Stimulated activated CD4-positive, alpha-beta T cell treated with anti-CD3 and anti-CD28 coated beads, Interleukin-12 subunit alpha, Interleukin-12 subunit beta, amount 100 ng/mL, for 48 hours (primary cell): ENCODE measurements at places on chromosomes 11 and 22.

DNA sequence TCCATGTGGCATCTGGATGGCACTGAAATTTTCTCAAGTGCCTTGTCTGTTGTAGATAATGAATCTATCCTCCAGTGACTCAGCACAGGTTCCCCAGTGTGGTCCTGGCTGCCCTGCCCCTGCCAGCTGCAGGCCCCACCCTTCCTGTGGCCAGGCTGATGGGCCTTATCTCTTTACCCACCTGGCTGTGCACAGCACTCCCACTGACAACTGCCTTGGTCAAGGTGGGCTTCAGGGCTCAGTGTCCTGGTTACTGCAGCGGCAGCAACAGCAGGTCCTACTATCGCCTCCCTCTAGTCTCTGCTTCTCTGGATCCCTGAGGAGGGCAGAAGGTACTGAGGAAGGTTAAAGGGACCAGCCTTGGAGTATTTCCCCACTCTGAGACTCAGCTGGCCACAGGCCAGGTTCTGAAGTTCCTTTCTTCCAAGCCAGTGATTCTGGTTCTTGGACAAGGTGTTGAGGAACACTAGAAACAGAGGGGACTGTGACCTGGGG is 3.1 kb downstream of the HMBS start:
- DNase-seq = no peak

DNA sequence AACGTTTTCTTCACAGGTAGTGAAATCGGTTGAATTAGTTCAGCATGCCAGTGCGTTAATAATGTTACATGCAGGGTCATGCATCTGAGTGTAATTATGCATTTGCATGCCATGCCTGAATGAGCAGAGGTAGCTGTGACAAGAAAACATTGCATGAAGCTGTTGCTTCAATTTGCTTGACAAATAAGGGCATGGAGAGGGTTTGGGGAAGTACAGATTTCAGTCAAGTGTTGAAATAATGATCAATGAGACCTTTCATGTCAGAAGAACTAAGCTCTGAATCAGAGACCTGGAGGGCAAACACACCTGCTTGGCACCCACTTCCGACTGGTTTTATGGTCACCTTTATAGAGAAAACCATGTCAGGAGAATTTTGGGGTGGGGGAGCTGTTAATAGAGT is 221.4 kb downstream of the DBX1 start:
- no peak for DNase-seq

GRCh38 chr11:31560842-31561476 is 51.4 kb downstream of the ELP4 start:
- DNase-seq = no peak

GRCh38 chr11:124167826-124168231 is 15.3 kb upstream of the OR10D3 start:
- DNase-seq = no peak

- no peak for DNase-seq
These were observed 1.2 kb downstream of the ACRV1 start for GRCh38 chr11:125679397-125679796.

GRCh38 chr11:12687740-12688139 is 13.5 kb downstream of the TEAD1 start:
- no peak for DNase-seq

GRCh38 chr11:11563200-11563975 is 58.4 kb downstream of the GALNT18 start:
- no peak for DNase-seq

GRCh38 chr11:134701564-134702165 is 289.6 kb upstream of the B3GAT1 start:
- no peak for DNase-seq

DNA sequence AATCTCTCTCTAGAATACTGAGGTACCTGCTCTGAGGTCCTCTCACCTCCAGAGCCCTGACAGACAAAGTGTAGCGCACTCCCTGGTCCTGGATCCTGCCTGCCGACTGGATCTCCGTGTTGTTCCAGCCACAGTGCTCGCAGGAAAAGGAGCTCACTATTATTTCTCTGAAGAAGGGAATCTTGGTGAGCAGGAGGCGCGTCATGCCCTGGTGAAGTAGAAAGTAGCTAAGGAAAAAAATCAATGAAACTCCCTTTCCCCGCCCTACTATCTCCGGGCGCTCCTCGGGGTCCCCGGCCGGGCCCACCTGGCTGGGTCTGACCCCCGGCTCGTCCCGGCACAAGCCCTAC is 412 bp downstream of the ZPR1 start:
- no peak for DNase-seq

DNA sequence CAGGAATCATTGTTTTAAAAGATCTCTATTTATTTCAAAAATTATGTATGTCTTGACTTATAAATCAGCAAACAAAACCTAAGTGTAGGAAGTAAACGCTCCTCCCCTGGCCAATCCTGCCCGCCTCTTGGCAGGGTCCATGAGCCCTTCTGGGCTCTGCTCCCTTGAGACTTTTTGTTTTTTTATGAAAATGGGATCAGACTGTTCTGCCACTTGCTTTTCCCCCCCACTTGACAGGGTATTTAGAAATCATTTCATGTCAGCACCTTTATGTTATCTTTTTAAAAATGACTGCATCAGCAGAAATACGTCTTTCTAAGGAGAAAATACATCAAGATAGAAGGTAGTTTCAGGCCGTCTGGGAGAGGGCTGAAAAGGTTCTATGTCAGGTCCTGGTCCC is 35.6 kb downstream of the FBLN1 start:
- DNase-seq = no peak

GRCh38 chr22:42016111-42016510 is 17.5 kb downstream of the WBP2NL start:
- no peak for DNase-seq

GRCh38 chr11:121661880-121662486 is 209.2 kb upstream of the SORL1-AS1 start:
- DNase-seq = no peak

GRCh38 chr11:19625438-19625837 is 87.2 kb upstream of the NAV2 start:
- DNase-seq = no peak

GRCh38 chr11:130918081-130918480 is 1.8 kb upstream of the SNX19 start:
- no peak for DNase-seq

DNA sequence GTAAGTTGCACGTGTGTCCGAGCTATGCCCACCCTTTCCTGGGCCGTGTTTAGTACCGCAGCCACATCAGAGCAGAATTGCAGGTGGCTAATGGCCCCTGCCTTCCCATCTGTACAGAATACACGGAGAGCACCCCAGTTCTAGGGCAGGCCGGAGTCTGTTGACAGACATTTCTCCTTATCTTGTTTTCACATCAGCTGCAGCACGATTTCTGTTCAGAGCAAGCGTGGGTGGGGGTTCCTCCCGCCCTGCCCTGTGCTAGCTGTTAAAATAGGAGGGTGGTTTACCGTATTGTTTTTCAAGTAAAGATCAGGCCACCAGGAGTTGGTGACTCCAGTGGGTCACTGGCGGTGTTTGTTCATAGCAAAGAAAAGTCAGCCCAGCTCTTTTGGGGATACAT is 41.1 kb downstream of the UBASH3B start:
- peak; percentile 65 for DNase-seq

GRCh38 chr11:36187622-36188021 is 101.6 kb downstream of the COMMD9 start:
- no peak for DNase-seq

GRCh38 chr11:109658190-109658589 is 236.2 kb downstream of the C11orf87 start:
- no peak for DNase-seq

DNA sequence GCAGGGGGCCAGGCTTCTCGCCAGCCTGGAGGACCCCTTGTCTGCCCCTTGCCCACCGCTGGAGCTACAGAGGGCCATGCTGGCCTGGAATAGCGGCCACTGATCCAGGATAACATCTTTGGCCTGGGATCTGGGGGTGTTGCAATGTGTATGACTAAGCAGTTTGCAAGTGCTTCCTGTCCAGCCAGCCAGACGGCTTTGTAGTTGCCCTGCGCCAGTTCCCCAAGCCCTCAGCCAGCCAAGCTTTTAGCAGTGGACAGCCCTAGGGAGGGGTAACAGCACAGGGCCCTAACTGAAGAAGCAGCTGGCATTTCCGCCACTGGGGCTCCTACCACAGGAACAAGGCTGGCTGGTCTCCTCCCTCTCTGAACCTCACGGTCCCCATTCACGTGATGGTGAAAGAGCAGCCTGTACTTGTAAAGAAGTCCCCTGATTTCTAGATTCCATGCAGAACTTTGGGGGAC is 32.1 kb downstream of the UQCR10 start:
- no peak for DNase-seq

DNA sequence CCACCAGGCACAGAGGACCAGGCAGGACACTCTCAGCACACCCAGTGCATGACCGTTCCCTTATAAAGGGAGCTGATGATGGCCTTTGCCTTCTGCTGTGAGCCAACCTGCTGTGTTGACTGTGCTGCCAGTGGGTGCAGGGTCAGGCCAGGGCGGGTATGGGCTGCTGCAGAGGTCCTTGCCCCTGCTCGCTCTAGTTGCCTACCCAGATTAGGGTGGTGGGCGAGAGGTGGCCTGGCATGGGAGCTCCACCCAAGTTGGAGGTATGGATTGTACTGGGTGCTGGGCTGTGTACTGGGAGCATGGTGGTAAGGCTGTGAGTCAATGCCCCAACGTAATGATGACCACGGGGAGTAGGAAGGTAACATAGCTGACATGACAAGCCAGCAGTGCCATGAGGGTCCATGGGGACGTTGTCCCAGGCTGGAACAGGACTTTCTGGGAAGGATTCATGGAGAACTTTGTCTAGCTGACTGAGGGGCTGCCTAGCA is 24.5 kb upstream of the CYP2D6 start:
- DNase-seq = no peak

GRCh38 chr22:47043835-47044721 is 281.6 kb downstream of the TBC1D22A start:
- no peak for DNase-seq

- DNase-seq = no peak
These were observed 33.0 kb downstream of the PTPRJ start for GRCh38 chr11:48013269-48013901.

- no peak for DNase-seq
These were observed 34.4 kb downstream of the IGHMBP2 start for GRCh38 chr11:68938088-68938487.

GRCh38 chr22:45006964-45007390 is 2.8 kb downstream of the PHF21B start:
- no peak for DNase-seq

GRCh38 chr11:67043572-67044349 is 12.9 kb upstream of the RHOD start:
- DNase-seq = no peak

DNA sequence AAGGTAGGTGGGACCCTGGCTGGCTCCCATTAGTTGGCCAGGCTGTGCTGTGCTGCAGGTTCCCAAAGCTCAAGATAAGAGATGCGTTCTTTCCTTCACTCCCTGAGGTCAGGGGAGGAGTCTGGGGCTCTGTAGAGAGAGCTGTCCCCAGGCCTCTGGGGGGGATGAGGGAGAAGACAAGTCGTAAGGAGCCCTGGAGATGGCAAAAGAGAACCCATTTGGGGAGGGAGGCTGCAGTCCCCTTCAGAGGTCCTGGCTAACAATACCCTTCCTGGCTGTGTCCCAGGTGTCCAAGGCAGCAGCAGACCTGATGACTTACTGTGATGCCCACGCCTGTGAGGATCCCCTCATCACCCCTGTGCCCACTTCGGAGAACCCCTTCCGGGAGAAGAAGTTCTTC is 916 bp downstream of the GNG3 start:
- DNase-seq = no peak

- no peak for DNase-seq
These were observed 128.3 kb upstream of the CSNK2A3 start for GRCh38 chr11:11481371-11481770.

DNA sequence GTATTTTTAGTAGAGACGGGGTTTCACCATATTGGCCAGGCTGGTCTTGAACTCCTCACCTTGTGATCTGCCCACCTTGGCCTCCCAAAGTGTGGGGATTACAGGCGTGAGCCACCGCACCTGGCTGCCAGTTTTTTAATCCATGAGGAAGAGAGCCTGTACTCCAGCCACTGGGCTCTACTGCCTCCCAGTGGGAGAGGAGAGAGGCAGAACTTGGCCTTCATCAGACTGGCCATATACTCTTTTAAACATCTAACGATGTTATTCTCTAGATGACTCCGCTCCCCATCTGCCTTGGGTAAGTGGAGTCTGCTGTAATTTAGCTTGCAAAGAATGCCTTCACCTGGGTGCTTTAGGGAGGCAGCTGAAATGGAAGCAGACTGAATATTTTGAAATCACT is 34.6 kb downstream of the SLC6A5 start:
- DNase-seq = no peak

DNA sequence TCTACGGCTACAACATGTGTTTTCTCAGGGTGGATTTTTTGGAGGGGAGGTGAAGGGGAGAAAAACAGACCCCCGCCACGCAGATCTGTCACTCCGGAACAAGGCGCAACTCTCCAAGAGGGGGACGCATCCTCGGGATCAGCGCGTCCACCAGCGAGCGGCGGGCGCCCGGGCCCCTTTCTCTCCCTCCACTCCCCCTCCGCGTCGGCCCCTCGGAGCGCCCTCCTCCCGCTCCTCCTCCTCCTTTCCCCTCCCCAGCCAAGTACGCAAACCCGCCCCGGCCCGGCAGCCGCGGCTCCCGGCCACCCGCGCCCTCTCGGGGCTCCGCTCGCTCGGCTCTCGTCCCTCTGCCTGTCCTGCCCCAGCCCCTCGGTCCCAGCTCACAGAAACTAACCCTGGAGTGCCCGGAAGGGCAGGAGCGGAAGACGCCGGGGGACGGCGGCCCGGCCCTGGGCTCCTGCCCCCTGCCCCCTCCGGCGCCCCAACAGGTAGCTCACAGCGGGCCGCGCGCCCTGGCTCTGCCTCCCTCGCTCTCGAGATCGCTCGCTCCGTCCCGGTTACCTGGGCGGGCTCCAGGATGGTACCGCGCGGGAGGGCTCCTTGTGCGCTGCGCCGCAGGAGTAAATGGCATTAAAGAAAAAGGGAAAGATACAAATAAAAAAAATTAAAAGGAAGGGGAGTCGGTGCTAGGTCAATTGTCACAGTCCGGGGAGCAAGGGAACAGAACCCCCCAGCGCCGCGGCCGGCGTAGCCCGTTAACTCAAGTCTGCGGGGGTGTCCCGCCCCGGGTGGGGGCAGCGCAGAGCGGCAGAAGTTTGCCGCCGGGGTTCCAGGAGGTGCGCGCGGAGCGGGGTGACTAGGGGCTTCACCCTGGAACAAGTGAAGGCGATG is 131.4 kb upstream of the C11orf58 start:
- no peak for DNase-seq

DNA sequence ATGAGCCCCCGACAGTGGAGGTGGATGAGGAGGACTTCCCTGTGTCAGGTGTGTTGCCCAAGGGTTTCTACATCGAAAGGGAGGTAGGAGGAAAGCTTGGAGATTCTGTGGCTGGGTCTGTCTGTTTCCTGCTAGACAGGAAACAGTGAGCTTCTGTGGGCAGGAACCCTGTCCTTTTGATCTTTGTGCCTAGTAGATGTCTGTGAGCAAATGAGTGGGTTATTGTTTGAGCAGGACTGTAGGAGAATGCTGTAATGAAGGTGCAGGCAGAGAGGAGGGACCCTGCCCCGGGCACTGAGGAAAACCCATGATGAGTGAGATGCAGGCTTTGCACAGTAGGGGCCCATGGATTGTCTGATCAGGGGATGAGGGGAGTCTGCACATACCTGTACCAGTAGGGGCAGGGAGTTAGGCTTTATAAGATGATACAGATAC is 14.0 kb downstream of the USP35 start:
- no peak for DNase-seq

GRCh38 chr11:111153194-111153593 is 92.3 kb upstream of the POU2AF2 start:
- no peak for DNase-seq
